Ureter (tissue), 1 donor: ENCODE measurements at places on chromosomes 2 and 18. TPM values are rescaled to one million over a fixed set of nuclear protein-coding genes. Genes with fewer than 3 reads are reported as not detected.

Gene TFPI
- 54.7 TPM for total RNA-seq

Gene TRABD2A
- total RNA-seq = 4.1 TPM

Gene PDE11A
- 2.2 TPM for total RNA-seq

Gene ACP1
- total RNA-seq = 97.5 TPM

Gene PEX13
- 28.2 TPM for total RNA-seq

Gene TBR1
- total RNA-seq = not detected

Gene PLEKHH2
- total RNA-seq = 9.8 TPM

Gene IL36RN
- total RNA-seq = not detected

Gene ERCC3
- total RNA-seq = 44.5 TPM

Gene XRCC5
- total RNA-seq = 282 TPM

Gene COLEC12
- total RNA-seq = 10.2 TPM

Gene DARS1
- total RNA-seq = 83.6 TPM

Gene HJURP
- total RNA-seq = 0.31 TPM

Gene ZNF521
- 11.6 TPM for total RNA-seq

Gene DLX1
- not detected for total RNA-seq

Gene ECEL1
- total RNA-seq = 0.39 TPM

Gene HRH4
- not detected for total RNA-seq

Gene WDR75
- total RNA-seq = 43.0 TPM

Gene LIMS3
- 1.1 TPM for total RNA-seq

Gene CCDC121
- 5.3 TPM for total RNA-seq

Gene NGEF
- 8.1 TPM for total RNA-seq

Gene ZBTB7C
- 72.1 TPM for total RNA-seq

Gene SPDYA
- total RNA-seq = 2.5 TPM

Gene INHA
- 0.78 TPM for total RNA-seq

Gene ACAA2
- total RNA-seq = 21.3 TPM

Gene BMPR2
- 74.6 TPM for total RNA-seq

Gene PMAIP1
- 4.9 TPM for total RNA-seq

Gene CYP27C1
- 0.73 TPM for total RNA-seq

Gene KCNJ13
- total RNA-seq = 0.60 TPM

Gene CDCA7
- 5.5 TPM for total RNA-seq
